Stimulated activated CD8-positive, alpha-beta memory T cell treated with anti-CD3 and anti-CD28 coated beads, Interleukin-7, amount 100 ng/mL, for 24 hours (primary cell): ENCODE measurements at places on chromosomes 6 and 20.

- no peak for DNase-seq
Measured at GRCh38 chr6:39080246-39080875, 31.8 kb downstream of the GLP1R start.

DNA sequence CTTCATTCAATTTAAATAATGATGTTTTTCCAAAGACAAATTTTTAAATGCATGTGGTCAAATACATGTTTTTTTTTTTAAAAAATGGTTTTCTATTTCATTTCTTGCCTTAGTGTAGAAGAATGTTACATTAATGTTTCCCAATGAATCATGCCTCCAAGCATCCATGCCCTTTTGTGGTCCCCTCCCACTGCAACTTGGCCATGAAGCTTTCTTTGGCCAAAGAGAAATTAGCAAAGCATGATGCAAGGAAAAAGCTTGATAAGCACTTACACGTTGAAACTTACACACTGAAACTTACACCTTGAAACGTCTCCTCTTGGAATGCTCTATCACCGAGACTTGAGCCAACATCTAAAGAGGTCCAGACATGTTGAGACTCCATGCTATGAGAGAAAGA, 93.0 kb upstream of the ELOVL5 start:
- DNase-seq, result no peak

- no peak for DNase-seq
Measured at GRCh38 chr6:112409311-112409710, 62.2 kb downstream of the RFPL4B start.

GRCh38 chr6:30641048-30641447, 5.9 kb upstream of the C6orf136 start:
- no peak for DNase-seq

DNA sequence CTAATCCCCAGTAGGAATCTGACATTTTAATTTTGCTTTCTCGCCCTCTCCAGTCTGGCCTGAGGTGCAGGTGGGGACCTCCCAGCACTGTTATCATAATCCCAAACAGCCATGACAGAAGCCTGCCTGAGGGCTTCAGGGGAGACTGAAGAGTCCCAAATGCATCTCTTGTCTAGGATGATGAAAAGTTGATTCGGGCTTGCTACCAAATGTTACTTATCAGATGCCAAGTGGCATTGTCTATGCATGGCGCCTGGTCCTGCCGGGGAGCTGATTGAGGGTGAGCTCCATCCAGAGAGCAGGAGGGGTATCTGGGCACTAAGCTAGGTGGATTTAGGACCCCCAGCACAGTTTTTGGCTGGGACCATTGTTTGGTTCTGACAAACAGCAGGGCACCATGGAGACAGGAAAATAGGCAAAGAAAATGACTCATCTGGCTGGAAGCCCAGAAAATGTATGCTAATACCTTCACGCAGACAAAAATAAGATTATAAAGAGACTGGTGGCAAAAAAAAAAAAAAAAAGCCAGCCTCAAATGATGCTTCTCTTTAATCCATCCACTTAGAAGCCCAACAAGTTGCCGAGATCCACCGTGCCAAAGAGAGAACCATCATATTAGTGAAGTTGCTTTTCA, 513.7 kb upstream of the SULF2 start:
- DNase-seq, result no peak

DNA sequence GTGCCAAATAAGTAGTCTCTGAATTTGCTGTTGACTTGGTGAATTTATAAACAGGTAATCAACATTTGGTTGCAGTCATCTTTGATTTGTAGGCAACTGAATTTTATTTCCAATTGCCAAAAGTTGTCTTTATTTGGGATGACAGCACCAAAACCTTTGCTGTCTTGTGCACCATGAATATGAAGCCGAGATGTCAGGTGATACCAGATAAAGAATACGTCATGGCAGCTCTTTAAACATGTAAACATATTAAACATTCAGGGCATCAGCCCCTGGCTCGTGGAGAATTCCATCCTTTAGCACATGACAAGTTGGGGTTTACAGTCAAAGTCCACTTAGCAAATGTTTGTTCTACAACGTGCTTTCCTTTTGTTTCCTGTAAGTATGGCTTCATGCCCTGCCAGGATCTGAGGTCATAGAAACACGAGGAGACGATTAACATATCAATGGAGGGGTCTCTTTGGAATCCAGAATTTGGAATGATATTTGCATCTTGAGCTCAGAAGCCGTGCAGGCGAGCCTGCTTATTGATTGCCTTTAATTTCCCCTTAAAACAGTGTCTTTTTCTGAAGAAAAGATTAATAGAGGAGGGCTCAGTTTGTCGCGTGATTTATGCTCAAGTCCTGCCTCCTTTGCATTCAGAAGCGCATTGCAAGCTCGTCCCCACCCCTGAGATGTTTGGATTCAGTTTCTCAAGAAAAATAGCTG, 170.2 kb upstream of the ZNF217 start:
- no peak for DNase-seq

DNA sequence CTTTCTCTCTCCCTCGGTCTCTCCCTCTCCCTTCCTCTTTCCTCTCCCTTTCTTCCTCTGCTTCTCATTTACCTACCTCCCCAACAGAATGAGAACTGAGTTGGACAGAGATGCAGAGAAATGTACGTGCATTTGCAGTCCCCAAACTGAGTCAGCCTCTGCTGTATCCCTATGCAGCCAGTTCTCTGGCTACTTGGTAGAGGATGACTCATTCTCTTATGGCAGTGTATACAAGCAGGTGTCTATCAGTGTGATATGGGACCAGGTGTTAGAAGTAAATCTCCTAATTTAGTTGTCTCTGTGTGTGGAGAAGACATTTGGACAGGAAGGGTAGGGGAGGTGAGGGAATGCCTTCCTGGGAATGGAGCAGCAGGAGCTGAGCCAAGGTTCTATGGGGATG, 470.8 kb downstream of the CD109 start:
- no peak for DNase-seq

GRCh38 chr6:55917751-55918415, 42.5 kb upstream of the BMP5 start:
- no peak for DNase-seq

DNA sequence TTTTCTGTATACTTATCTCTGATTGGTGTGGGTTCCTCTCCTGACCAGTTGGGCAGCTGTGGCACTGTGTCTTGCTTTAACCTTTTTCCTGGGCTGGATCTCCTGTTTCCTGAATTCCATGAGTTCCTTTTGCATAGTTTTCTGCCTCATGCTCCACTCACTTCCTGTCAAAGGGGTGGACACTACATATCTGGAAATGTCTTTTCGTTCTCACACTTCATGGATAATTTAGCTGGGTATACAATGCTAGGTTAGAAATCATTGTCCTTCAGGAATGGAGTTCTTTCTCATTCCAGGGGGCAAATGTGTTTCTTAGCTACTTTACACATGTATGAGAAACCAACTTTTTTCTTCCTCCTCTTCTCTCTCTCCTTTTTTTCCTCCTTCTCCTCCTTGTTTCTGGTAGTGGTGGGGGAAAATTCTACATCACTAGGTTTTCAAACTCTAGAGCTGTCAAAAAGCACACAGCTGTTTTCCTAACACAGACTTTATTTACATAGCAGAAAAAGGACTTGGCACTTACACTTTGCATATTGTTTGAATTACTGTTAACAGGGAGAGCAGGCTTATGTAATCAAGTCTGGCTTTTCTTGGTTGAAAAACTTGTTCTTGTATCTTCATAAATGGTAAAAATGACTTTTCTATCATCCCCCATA, 9.0 kb upstream of the DDX27 start:
- no peak for DNase-seq

DNA sequence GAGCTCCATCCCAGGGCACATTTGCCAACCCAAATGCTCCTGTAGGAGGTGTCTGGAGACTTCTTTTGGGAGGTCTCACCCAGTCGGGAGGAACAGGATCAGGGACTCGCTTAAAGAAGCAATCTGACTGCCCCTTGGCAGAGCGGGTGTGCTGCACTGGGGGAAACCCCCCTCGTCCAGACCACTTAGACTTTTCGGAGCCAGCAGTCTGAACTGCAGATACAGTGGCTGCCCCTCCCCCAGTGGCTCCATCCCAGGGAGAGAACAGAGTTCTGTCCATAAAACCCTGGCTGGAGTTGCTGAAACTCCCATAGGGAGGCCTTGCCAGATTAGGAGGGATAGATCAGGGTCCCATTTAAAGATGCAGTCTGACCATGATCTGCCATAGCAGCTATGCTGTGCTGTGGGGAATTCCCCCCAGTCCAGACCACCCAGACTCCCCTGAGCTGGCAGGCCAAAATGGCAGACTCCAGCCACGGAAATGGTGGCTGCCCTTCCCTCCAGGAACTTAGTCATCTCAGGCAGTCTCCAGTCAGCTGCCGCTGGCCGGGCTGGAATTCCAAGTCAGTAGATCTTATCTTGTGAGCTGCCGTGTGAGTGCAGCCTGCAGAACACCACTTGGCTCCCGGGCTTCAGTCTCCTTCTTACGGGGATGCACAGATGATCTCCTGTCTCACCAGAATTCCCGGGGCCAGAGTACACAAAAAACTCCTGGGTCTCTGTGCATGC, 278.1 kb upstream of the SASH1 start:
- no peak for DNase-seq

DNA sequence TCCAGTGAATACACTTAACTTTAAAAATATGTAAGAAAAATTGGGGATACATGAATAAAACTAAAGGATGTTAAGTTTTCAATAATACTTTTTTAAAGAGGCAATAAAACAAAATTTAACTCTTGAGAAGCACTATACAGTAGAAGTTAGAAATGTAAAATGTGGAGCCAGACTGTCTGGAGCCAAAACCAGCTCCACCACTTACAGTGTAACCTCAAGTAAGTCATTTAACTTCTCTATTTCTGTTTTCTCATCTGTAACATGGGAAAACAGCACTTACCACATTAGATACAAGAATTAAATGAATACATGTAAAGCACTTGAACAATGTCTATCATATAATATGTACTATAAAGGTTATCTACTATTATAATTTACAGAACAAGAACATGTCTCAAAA, 6.7 kb downstream of the ATG5 start:
- no peak for DNase-seq

DNA sequence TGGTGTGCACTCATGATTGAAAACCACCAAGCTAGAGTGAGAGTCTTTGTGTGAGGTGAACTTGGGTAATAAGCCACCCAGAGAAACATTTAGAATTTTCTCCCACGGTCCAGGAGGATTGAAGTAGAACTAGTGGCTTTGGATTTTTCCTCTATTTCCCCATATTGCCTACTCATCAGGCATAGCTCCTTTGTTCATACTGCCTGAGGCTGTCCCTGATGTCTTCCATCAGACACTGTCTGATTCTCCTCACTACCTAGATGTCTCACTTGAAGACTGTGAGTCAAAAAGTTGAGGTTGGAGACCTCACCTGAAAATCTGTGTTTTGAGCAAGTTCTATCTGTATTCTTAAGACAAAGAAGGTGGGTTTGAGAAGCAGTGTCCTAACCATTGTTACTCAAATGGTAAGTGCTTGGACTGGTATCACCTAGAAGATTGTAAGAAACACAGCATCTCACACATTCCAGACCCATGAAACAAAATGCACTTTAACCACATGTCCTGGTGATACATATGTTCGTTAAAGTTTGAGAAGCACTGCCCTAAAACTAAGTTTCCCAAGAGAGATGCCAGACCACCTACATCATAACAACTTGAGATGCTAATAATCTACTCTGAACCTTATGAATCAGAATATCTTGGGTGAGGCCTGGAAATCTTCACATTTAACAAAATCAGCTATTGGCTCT, 523.4 kb upstream of the BTBD3 start:
- DNase-seq, result no peak

DNA sequence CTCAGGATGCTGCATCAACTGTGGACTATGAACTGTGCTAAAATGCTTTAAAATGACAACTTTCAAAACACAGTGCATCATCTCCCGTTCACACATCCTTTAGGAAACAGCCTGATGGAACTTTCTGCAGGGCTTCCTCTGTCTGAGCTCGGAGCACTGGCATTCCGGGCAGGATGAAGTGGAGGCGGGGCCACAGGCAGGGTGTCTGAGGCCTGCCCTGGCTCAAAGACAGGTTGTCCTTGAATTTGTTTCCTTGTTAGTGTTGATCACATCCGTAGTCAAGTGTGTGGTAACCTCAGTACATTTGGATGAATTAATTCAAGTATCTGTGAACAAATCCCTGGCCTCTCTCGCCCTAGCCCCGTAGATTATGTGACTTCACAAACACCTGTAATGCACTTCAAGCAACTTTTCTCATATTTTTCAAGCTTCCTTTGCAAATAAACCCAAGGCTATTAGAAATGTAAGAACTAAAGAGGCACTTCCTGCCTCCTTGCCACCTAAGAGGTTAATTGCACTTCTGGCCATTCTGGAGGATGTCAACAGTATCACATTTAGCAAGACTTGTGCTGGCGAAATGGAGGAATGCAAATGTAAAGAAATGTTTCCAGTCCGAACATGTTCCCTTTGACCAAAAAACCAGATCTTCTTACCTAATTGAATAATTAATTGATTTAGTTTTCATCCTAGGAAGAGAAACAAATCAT, 3.1 kb downstream of the CD93 start:
- no peak for DNase-seq

DNA sequence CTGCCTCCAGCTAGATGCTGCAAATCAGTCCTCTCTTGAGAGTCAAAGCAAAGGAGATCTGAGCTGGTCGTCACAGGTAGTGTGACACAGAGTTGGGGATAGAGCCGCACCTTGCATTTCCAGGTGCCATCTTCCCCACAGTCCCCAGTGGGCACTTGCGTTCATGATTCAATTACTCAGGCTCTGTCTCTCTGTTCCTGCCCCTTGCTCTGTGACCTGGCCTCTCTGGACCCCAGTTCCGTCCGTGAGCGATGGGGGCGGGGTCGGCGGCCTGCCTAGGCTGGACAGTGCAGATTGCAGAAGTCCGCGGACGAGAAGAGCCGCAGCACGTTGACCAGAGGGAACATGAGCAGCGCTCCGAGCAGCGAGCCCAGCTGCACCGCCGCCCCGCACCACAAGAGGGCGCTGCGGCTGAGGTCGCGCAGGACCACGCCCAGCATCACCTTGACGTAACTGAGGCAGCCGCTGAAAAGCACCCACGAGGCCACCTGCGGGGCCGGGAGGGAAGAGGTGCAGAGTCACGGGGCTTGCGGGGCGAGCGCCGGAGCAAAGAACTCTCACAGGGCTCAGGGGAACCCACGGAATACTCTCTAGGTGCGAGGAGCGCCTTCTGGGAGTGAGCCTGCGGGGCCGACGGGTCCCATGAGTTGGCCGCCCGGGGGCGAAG, 7.4 kb downstream of the SLC52A3 start:
- no peak for DNase-seq

DNA sequence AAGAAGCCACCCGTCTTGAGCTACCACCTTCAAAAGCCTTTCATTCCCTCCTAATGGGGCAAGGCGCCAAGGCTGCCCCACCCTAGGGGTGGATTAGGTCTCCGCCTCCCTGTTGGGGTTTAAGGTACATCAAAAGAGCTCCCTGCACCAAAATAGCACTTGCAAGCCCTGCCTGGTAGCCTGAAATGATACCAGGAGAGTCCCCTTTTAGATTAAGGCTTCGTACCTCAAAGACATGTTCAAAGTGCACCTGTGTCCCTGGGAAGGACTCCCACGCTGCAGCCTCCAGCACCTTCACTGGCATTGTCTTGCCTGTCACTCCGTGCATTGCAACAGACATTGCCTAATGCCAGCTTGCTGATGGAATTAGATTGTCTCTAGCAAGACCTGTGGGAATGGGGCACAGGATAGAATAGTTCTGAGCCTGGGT, 15.7 kb upstream of the CDKN1A start:
- no peak for DNase-seq

GRCh38 chr20:53346335-53346648, 247.3 kb downstream of the ZNF217 start:
- DNase-seq, result no peak
